Activated CD8-positive, alpha-beta T cell treated with anti-CD3 and anti-CD28 coated beads for 36 hours (primary cell): ENCODE measurements at places on chromosomes 5 and 9. TPM values are rescaled to one million over a fixed set of nuclear protein-coding genes. Genes with fewer than 3 reads are reported as not detected.

GRCh38 chr5:53386341-53386740 lies 94.1 kb upstream of the FST start:
- H3K4me1 ChIP-seq = no peaks in the 10 kb centered on the region
- no peak overlapping the region for H3K4me3 ChIP-seq
- DNase-seq = no peak
- no peak overlapping the region for H3K27ac ChIP-seq
- H3K27me3 ChIP-seq = peaks cover 6% of the 10 kb centered on the region
- no peaks in the 10 kb centered on the region for H3K36me3 ChIP-seq

DNA sequence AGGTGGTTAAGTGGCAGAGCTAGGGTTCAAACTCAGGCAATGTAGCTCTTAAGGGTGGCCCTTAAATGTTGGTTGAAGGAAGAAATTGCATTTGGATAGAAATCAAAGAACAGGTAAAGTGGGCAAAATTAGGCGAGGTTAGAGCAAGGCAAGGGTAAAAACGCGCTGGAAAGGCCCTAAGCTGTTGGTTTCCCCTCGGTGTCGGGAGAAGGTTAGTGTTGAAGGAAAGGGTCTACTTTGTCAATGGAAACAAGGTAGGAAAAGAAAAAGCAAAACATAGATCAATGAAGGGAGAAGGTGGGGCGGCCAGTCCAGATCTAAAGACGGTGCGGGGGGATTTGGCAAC lies 431 bp downstream of the FASTKD3 start:
- H3K4me3 ChIP-seq = peak overlapping the region; percentile 95
- DNase-seq = no peak
- peaks cover 66% of the 10 kb centered on the region for H3K4me1 ChIP-seq
- H3K27me3 ChIP-seq = no peaks in the 10 kb centered on the region

DNA sequence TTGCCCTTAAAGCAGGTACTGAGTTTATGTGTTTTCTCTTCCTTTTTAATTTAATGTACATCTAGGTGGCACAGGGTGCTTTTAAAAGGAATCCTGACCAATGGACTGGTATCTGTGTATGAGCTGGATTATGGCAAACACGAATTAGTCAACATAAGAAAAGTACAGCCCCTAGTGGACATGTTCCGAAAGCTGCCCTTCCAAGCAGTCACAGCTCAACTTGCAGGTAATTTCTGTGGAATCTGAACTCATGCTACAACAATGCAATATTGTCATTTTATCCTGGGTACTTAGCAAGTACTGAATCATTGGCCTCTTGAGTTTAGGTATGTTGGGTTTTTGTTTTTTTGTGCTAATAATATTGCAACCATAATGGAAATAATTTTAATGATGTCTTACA lies 14.4 kb upstream of the TMOD1 start:
- no peak for DNase-seq
- H3K4me1 ChIP-seq = no peaks in the 10 kb centered on the region
- no peak overlapping the region for H3K27ac ChIP-seq
- no peak overlapping the region for H3K4me3 ChIP-seq
- no peaks in the 10 kb centered on the region for H3K27me3 ChIP-seq

DNA sequence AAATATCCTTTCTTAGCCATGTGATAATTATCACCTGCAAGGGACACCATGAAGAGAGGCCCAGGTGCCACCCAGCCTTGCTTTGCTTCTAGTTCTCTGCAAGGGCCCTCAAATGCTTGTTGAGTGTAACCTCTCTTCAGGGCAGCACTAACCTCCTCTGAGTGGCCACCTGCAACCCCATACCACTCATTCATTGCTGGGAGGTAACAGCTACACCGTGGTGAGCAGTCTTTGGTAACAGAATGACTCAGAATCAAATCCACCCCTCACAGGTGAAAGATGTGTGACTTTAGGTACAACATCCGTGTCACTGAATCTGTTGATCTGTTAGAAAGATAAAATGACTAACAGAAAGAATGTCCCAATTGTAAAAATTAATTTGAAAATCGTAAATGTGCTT lies 365.1 kb upstream of the TRPC7 start:
- DNase-seq = no peak

Gene RANBP3L
- not detected for total RNA-seq

DNA sequence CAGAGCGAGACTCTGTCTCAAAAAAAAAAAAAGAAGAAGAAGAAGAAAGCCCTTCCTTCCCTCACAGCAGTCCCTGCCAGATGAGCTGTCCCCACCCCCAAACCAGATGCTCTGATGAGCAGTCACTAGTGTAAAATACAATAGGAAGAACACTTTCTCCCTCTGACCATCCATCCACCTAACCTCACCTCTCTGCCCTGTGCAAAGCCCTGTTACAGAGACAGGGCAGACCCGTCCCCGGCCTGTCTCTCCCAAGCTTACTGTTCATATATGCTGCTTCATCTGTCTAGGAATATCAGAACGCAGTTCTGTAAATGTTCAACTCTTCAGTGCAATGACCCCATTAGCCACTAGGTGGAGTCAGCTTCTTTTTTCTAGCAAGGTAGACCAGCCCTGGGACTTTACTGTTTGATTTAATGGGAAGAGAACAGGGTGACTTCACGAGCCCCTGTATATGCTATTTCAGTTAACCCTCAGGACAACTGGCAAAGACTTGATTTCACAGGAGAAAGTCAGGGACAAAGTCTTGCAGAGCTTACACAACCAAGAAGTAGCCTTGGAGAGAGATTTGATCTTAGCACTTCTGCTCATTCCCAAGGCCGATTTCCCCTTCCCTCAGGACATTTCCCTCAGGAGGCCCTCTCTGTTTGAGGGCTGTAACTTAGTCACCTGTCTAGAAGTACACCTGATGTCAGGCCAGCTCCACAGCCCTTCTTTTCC lies 14.9 kb upstream of the FGFR4 start:
- H3K36me3 ChIP-seq = no peaks in the 10 kb centered on the region
- DNase-seq = peak; percentile 87
- peaks cover 3% of the 10 kb centered on the region for H3K4me1 ChIP-seq

Gene HTR1A
- not detected for total RNA-seq

Gene KIAA1958
- 15.3 TPM for total RNA-seq
